ENCODE measurements at places on chromosomes 1 and 21.

GRCh38 chr1:205530116-205530515 lies 25.6 kb downstream of the CDK18 start:
- no peak for DNase-seq

GRCh38 chr1:58358346-58358745 lies 188.2 kb downstream of the OMA1 start:
- DNase-seq, result no peak

DNA sequence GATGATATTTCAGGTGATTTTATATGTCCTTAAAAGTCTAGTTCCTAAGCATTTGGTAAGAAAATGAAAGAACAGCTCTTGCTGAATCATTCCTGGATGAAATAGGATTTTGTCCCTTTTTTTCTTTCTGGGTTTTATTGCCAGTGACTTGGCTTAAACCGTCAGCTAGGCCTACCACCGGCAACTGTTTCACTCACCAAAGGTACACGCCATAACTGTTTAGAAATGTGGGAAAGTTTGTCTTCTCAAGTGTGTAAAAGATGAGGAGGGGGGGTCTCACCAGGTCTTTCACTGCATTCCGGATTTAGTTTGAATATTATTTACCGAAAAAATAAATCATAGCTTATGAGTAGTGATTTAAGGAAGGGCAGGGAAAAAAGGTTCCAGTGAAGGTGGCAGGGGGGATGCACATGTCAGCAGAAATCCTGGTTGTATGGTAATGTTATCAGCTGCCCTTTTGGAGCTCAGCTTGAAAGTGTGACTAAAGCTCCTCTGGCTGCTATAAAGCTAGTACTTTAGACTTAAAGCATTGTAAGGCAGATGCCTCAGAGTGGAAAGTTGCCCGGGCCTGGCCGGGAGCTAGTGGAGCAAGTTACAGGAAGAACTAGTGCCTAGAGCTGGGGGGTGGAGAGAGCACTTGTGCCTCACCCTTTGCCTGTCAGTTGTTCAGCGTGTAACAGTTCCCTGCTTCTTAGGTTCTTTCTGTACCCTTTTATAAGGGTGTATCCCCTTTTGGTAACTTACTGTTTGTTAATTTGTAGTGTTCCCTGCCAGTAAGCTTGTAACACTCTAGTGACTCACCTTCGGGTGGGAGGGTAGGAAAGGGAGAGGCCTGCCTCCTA lies 3.1 kb downstream of the ATP1A1 start:
- DNase-seq, result no peak

DNA sequence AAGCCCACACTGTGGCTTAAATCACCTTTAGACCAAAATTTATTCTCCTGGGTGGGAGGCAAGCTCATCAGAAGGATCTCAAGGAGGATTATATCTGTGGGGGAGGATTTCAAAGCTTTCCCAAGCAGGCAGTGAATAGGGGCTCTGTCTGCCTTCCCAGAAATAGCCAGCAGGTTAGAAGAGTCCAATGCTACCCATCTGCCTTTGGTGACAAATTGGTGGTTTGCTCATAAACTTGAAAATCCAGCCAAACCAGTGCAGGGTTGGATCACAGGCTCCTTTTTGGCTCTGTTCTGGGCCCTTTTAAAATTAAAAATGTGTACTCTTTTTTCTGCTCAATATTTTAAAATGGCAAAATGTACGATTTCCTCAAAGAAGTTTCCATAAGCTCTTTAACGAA lies 118.9 kb upstream of the ZC3H11B start:
- DNase-seq, result no peak

DNA sequence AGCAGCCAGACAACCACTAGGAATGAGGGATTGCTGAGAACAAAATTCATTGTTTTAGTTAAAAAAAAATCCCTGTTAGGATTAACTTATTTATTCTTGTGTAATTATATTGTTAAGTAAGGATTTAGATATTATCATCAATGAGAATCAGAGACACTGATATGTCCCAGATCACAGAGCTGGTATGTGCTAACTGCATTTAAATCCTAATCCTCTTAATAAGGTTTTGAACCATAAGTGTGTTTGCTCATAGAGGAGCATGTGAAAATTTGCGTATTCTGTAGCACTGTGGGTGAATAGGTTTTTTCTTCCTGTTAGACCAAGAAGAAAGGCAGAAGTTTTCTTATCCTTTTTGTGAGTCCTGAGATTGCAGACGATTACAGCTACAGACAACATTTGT lies 147.1 kb downstream of the HHAT start:
- no peak for DNase-seq

GRCh38 chr1:116971258-116971860 lies 30.2 kb upstream of the CD101 start:
- DNase-seq, result no peak

DNA sequence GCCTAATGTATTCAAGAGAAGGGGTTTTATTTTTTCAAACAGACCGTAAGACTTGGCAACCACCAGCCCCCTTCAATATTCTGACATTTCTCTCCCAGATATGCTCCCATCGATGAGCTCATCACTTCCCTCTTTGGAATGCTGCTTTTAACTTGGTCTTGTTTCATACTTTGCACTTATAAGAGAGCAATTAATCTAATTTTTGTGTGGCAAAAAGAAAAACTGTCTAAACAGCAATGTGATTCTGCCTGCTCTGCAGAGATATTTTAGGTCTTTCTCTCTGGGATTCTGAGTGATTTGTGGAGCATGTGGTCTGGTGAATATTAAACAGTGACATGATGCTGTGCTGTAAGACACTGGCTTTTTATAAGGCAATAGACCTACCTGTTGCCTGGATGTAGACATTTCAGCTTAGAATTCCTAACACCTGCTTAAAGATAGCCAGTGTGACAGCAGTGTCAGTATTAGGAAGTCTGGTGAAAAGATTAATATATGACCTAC lies 284.8 kb downstream of the BACH1 start:
- DNase-seq, result no peak
